ENCODE measurements at places on chromosomes 2 and 18.

DNA sequence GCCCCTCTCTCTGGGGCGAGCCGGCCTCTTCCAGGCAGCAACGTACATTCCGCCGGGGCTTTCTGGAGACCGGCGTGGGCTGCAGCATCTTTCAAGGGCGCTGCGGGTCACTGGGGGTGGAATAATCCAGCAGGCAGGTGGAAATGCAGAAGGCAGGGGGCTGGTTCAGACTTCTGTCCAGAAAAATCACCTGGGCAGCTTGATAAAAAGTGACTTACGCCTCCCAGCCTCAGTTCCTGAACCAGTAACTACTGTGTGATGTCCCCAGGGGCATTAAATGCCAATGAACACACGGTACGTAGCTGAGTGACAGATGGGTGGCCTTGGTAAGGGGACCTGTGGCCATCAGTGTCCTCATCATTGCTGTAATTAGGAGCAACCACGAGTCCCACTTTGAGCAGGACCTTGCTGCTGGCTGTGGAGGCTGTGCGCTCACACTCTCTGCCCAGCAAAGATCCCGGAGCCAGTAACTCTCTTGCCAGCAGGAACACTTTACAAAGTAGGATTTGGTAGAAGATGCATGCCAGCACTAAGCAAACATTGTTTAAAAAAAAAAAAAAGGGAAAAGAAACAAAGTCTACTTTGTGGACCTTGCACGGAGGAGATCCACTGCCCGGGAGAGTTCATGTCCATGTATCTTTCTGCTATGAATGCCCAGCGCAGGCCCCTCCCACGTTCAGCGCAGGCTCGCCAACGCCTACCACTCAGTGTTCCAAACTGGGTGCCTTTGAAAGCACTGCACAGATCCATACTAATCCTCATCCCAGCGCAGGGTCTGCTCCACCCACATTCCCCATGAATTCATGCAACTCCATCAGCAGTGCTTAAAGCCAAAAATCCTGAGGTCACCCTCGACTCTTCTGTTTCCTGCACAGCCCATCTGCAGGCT, 177.3 kb downstream of the HDAC4 start:
- peak; percentile 76 for DNase-seq

GRCh38 chr2:111138839-111139238, 18.1 kb downstream of the BCL2L11 start:
- DNase-seq, result no peak

DNA sequence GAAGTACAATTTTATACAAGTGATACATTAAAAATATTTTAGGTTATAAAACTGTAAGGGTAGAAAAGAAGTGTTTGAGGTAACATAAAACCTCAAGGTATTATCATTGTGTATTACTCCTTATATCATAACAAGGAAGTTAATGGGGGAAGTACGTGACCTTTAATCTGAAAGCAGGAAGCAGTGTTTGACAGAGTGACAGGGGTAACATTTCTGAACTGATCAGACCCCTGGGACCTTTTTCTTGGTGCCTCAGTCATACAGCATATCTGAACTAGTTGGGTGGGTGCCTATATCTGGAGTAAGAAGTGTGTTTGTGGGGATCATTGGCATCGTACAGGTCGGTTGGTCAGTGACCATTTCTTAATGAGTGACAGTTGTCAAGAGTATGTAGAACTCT, 43.0 kb downstream of the MALT1 start:
- DNase-seq, result no peak

DNA sequence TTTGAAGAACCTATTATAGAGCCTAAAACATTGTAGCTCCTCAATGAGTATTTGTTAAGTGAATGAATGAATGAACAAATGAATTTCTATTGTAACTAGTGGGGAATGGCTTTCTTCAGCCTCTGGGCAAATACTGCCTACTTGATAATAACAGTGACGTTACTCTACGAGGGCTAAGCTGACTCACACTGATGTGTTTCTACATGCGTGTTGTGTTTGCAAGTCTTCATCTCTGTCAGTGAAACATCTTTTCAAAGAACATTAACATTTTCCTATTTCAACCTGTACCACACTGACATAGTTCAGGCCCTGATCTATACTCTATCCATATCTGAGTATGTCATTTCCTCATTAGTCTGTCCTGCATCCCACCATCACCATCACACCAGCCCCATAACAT, 319.9 kb upstream of the ACVR2A start:
- no peak for DNase-seq

Measured in fibroblast of skin of scalp (primary cell).